ENCODE measurements at places on chromosomes 1 and 21.

- no peak for DNase-seq
Measured at GRCh38 chr1:184965944-184966860, 8.1 kb downstream of the NIBAN1 start.

DNA sequence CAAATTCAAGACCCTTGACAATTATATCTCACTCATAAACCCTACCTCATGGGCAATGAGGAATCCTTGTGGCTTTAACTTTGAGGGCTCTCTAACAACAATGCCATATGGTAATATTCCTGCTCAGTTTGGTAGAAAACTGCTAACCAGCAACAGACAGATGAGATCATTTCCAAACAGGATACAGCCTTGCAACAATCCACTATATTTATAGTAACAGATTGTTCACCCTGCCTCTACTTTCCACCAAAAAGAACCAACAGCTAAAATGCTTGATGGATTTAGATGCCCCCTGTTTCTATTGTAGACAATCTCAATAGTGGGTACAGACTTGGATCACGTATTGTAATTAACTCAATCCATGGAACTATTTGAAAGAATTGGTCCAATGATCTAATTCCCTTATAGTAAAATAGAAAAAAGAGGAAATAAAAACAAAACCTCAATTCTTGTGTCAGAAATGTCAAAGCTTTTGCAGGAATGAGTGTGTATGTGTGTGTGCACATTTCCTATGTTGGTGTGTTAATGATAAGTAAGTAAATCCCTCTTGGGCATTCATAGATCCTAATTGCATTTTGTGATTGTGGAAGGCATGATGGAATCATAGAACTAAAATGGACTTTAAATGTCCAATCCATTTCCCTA, 100.0 kb upstream of the EDEM3 start:
- no peak for DNase-seq

DNA sequence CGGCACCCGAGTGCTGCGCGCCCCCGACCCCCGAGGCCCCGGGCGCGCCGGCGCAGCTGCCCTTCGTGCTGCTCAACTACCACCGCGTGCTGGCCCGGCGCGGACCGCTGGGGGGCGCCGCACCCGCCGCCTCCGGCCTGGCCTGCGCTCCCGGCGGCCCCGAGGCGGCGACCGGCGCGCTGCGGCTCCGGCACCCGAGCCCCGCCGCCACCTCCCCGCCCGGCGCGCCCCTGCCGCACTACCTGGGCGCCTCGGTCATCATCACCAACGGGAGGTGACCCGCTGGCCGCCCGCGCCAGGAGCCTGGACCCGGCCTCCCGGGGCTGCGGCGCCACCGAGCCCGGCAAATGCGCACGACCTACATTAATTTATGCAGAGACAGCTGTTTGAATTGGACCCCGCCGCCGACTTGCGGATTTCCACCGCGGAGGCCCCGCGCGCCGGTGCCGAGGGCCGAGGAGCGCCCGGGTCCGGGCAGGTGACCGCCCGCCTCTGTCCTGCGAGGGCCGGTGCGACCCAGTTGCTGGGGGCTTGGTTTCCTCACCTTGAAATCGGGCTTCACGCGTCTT, 49.0 kb downstream of the SIM2 start:
- DNase-seq = no peak

GRCh38 chr1:74357756-74358155, 122.6 kb downstream of the TNNI3K start:
- DNase-seq = no peak

GRCh38 chr1:157335056-157335455, 196.9 kb upstream of the ETV3 start:
- DNase-seq = no peak

DNA sequence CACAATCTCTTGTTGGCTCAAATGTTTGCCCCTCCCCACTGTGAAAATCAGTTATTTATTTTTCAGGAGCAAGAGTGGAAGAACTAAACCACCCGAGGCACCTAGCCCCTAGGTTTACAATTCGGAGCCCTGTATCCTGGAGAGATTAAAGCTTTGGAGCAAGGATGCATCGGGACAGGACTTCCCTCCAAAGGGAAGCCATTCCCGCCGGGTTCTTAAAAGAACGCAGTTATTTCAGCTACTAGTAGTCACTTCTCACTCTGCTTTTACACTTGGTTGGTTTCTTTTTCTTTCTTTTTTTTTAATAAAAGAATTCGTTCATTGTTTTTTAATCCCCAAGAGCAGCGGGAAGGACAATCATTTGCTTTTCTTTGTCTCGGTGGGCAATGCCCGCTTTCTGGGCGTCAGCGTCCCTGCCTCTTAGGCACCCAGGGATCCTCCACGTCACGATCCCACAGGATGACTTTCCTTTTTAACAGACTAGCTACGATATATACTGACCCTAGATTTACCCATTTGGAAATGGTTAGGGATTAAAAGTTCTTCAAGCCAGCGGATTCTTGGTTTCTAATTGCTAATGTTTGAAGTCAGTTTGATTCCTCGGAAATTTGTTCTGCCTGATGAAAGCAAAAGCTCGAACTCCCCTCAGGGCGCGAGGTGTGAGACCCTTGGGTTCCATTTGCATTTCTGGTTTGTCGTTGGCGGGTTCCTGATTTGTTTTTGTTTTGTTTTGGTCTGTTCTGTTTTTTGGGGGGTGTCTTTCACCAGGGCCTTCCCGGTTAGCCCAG, 9.0 kb downstream of the TBX15 start:
- DNase-seq = no peak

DNA sequence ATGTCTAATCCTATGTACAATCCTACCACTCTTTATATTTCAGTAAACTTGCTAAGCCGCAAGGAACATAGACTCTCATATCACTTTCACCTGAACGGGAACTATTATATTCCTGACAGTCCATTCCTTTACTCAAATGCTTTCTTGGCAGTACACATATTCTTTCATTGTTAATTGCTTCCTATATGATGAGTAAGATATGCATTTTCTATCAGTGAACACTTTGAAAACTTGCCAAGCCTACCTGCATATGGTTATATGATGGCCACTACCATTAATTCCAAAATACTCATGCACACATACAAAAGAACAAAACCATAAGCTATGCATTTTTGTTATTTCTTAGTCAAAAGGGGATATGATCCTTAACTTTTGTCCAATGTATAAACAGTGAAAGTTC, 341.5 kb downstream of the VAV3 start:
- DNase-seq = no peak

DNA sequence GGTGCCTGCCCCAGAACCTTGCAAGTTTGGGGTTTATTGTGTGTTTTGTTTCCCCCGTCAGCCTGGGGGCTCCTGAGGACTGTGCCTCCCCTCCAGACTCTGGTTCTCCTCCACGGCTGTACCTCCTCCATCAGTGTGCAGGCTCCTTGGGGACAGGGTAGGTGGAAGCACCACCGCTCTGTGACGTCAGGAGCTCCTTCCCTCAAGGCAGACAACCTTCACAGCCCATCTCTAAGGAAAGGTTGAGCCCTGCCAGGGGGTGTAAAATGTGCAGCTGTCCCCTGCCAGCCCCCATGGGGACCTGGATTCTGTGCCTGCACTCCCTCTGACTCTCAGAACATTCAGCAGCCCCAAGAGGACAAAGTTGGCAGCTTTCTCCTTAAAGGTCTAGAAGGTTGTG, 465 bp upstream of the HSPB7 start:
- no peak for DNase-seq

DNA sequence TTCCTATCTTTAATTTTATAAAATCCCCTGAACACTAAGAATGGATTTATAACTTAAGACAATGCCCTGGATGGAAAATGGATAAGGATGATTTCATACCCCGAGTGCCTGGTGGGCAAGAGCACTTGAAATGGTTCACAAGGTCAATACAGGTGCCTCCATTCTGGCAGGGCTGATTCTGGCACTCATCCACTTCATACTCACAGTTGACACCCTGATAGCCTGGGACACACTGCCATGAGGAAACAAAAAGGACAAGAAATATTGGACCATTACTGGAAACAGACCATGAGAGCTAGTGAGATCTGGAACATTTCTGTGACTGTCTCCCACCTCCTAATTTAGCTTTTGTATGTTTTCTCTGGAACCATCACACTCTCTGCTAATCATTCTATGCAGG, 39.1 kb upstream of the ADAM30 start:
- no peak for DNase-seq

DNA sequence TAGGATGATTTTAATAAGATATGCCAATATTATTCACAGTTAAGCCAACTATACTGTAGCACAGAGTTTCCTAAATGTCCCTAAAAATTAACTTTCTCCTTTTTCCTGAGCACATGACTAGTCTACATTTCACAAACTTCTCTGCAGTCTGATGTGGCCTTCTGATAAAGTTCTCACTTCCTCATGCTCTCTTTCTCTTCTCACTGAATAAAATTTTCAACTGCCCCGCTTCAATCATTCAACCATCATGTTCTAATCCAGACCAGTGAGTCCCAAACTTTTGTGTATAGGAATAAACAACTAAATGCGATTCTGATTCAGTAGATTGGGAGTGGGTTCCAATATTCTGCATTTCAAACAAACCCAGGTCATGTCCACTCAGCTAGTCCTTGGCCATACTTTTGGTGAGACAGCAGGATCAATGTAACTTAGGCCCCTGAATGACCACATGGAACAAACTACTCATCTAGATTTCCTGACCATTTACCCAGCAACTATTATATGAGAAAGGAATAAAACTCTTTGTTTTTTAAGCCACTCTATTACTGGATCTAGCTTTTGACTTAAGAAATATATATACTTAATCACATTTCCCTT, 20.1 kb downstream of the TUT4 start:
- DNase-seq = no peak

GRCh38 chr21:42844411-42845113, 34.8 kb downstream of the WDR4 start:
- DNase-seq = no peak

- no peak for DNase-seq
Measured at GRCh38 chr1:107727866-107728265, 237.1 kb downstream of the VAV3 start.

DNA sequence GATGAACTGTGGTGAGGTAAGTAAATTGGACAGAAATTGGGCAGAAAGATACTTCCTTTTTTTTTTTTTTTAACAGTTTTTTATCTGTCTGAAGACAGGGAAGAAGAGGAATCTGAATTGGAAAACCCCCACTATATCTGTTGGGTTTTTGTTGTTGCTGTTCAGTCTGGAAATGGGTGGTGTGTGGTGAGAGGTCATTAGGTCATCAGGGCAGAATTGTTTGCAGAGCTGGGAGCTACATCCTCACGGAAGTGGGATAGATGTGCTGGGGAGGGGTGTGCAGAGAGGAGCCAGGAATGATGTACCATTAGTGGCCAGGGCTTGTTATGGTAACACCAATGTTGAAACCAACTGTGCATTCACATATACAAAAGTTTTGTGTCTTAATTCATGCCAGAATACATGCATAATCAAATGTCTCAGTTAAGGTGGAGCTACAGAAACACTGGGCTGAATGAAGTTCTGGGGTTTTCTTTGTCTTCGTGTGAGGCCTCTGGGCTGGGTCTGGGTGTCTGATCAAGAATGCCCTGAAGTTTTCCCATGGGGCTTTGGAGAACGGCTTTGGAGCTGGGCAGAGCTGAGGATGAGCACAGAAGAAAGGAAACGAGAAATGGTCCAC, 12.4 kb downstream of the USP25 start:
- no peak for DNase-seq

GRCh38 chr1:153402226-153402625, 11.4 kb upstream of the S100A8 start:
- no peak for DNase-seq

DNA sequence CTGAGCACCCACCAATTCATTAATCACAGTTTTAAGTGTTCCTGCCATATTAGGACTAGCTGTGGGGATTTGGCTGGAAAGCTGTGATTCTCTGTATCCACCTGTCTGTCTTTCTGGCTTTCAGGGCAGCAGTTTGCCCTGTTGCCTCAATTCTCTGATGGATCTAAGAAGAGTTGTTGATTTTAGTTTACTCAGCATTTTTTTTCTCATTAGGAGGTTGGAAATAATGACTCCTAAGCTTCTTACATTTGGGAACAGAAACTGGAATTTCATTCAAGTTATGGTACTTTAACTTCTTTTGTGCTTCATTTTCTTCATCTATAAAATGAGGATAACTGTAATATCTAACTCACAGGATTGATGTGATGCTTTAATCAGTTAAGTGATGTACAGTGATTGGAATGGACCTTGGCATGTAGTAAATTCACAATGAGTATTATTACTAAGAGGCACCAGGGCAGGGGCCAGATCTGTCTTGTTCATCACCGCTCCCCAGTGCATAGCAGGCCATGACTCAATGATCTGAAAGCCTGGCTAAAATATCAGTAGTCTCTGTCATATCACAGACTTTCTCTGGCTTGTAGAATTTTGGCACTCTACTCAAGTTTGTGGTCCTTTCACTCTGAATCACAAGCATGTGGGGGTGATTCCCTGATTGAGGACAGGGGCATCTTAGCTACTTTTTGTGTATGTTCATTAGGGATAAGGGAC, 51.4 kb upstream of the GREM2 start:
- DNase-seq = no peak

GRCh38 chr21:34337741-34338140, 26.1 kb upstream of the KCNE2 start:
- no peak for DNase-seq

DNA sequence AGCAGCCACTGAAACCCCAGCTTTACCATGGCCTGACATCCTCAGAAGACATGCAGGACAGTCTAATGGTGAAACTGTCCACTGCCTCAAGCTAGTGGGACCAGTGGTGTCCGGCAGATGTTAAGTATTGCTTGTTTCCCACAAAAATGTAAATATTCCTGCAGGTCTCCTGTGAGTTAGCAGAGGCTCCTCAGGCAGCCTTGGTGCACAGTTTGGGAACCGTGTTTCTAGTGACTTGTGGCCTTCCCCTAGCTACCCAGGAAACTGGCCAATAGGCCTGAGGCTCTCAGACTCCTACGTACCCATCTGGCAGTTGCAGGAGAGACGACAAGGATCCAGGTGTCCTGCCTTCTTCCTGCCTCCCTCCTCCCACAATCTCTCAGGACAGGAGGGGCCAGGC, 142.4 kb downstream of the CAMTA1 start:
- DNase-seq = no peak

- no peak for DNase-seq
Measured at GRCh38 chr1:221336126-221336525, 405.8 kb downstream of the DUSP10 start.

DNA sequence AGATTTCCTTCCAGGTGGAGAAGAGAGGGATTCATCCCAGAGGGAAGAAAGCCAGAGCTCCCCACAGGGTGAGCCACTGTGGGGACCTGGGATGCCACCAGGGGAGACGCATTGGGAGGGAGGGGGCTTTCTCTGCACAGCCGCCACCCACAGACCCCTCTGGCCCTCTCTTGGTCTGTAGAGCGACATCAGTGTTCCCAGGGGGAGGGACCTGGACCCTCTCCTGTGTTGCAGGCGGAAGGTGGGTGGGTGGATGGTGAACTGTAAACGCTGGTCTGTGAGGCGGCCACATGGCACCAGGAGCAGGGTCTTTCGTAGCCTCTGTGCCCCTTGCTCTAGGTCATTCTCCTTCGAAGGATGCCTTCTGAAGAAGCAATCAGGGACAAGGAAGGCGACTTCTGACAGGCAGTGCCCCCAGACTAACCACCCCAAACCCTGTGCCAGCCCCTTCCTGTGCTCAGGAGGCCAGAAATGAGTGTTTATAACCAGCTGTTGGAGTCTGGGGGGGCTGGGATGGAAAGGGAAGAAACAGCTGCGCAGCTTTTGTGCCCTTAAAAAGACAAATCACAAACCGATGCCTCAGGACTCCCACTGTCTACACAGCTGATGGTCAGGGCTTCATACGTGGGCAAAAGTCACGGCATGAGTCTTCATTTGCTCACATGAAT, 121.4 kb upstream of the ZBTB40 start:
- no peak for DNase-seq

- DNase-seq = no peak
Measured at GRCh38 chr1:12353981-12354380, 124.2 kb downstream of the VPS13D start.
